Epithelial cell of proximal tubule (primary cell): ENCODE measurements at places on chromosomes 16 and 17. TPM values are rescaled to one million over a fixed set of nuclear protein-coding genes. Genes with fewer than 3 reads are reported as not detected.

Gene CA4
- not detected in 2 replicates for total RNA-seq

Gene HOXB5
- 2.8 and 5.5 TPM in 2 replicates for total RNA-seq

Gene LPO
- not detected in 2 replicates for total RNA-seq

Gene TEX19
- total RNA-seq, result 0.07 TPM in 1 of 2 replicates, not detected in the other

Gene CCDC200
- not detected in 2 replicates for total RNA-seq

Gene PTGES3L
- 1.3 and 2.5 TPM in 2 replicates for total RNA-seq
